ENCODE measurements at places on chromosomes 16 and 17.

GRCh38 chr17:54153423-54153822 is 330.7 kb downstream of the KIF2B start:
- DNase-seq, result no peak

DNA sequence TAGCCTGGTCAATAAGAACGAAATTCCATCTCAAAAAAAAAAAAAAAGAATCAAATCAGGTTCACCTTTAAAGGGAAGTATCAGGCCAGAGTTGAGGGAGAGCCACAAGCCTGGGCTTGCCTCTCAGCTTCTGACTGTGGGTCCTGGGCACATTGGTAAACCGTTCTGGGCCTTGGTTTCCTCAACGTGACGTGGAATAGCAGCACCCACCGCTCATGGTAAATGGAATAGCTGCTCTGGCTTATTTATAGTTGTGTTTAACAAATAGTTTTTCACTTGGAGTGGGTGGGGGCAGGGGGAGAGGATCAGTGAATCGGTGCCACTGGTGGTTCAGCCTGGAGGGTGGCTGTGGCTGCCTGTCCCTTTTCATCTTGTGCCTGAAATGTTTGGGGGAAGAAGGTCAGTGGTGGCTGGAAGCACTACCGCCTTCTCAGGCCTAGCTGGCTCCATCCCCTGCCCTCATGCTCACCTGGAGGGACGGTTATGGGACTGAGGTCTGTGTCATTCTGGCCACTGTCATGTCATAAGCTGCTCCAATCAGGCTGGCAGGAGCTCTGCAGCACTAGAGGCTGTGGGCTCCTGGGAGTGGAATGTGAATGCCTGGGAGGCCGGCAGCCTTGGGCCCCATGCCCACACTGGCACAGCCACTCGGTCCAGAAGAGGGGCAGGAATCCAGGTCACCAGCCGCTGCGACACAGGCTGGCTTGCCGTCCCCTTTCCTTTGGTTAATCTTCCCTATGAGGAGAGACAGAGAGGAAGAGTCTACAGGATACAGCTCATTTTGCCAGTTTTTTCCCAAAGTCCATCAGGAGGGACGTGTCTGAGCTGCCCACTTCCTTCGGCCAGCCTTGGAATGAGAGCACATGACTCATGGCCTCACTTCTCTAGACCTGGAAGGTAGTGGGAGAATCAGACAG is 27.0 kb downstream of the CCR7 start:
- no peak for DNase-seq

DNA sequence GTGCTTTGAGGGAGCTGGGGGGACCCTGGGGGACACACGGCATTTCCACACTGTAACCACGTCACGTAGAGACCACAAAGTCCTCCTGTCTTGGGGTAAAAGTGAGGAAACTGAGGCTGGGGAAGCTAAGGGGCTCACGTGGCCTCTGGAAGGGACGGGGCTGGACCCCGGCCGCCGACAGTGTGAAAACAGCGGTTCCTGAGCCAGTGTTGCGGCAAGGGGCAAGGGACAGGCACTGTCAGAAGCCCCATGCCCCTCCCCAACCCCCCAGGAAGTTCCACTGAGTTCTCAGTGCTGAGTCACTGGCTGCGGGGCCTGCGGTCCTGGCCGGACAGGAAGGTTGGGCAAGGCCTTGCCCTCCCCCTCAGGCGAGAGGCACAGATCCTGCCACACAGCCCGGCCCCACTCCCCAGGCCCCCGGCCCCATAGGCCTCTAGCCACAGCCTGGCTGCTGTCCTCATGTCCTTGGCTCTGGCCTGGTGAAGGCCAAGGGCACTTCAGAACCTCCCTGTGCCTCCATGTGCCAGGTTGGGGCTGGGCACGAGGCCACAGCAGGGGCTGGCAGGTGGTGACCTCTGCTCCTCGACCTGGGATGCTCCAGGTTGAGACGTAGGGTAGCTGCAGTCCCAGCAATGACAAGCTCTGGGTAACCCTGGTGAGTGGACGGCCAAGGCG is 5.0 kb upstream of the CCDC57 start:
- DNase-seq, result no peak

- peak; percentile 74 for DNase-seq
Observed at GRCh38 chr17:41666708-41667279, 21.9 kb upstream of the EIF1 start.

DNA sequence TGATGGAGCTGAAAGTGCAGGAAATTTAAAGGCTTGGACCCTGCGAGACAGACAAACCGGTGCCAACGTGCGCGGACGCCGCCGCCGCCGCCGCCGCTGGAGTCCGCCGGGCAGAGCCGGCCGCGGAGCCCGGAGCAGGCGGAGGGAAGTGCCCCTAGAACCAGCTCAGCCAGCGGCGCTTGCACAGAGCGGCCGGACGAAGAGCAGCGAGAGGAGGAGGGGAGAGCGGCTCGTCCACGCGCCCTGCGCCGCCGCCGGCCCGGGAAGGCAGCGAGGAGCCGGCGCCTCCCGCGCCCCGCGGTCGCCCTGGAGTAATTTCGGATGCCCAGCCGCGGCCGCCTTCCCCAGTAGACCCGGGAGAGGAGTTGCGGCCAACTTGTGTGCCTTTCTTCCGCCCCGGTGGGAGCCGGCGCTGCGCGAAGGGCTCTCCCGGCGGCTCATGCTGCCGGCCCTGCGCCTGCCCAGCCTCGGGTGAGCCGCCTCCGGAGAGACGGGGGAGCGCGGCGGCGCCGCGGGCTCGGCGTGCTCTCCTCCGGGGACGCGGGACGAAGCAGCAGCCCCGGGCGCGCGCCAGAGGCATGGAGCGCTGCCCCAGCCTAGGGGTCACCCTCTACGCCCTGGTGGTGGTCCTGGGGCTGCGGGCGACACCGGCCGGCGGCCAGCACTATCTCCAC is at the start of gene NOG:
NOG (plus strand) TSS at position 54 of the 674 bp plus-strand sequence; CDS start at position 579, 525 bp downstream.
- DNase-seq, result peak; percentile 47

DNA sequence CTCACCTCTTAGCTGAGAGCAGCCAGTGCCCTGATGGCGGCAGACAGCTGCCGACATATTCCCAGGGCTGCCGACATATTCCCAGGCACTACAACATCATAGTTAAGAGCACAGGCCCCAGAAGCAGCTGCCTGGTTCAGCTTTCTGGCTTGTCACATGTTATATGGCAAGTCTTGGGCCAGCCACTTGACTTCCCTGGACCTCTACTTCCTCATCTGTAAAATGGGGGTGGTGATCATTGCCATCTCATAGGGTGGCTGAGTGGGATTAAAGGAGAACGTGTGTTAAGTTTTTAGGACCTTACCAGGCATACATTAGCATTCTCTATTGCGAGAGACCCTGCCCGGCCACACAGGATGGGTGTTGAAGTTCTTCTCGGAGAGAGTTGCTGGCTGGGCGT is 19.1 kb downstream of the CDIPT start:
- no peak for DNase-seq

DNA sequence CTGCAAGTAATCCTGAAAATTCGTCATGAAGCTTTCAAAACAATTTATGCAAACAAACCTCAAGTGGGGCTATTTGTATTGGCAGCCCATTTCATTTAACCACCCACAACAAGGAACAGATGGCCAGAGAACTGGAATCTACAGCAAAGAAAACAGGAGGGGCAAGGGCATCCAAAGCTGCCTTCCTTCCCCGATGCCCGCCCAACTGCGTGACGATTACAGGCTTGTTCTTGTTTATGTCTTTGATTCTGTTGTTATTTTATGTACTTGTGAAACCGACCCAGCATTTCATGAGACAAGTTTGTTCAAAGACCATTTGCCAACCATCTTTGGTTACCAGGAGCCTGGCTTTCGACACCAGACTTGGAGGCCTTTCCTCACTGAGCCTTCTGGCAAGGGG is 59.1 kb upstream of the IRX6 start:
- DNase-seq, result no peak

DNA sequence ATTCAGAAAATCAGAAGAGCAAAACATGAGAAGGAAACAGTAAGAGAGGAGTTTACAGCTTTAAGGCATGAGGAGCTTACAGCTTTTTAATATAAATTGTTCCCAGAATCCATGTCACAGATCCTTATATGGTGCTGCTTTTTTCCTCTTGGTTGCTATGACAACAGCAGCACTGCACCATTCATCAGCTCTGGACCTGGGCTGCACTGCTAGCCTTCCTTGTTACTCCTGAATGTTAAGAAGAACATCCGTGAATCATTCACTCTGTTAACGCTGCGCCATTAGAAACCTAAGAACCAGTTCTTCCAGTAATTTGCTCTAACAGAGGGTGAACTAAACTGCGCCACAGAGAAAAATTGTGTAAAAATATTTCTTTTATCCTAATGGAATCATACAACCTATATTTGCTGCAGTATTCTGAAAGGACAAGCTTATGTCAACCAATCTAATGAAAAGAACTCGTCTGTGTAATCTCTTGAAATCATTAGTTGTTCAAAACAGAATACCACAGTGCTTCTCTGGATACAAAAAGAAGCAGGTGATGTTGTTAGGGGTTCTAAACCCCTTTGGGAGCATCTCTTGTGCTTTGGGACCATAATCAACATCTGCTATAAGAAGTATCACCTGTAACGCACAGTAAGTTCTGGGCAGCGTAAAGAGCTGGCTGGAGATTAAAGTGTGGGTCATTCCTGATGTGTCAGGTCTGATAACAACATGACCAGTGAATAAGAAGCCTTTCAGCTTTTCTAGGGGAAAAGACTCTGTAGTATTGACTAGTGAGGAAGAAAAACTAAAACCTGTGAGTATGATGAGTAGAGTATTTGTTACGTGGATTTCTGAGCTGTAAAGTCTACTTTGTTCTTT is 151.2 kb downstream of the TANC2 start:
- DNase-seq, result no peak

GRCh38 chr17:41992576-41992975 is 24.7 kb downstream of the DNAJC7 start:
- DNase-seq, result no peak

DNA sequence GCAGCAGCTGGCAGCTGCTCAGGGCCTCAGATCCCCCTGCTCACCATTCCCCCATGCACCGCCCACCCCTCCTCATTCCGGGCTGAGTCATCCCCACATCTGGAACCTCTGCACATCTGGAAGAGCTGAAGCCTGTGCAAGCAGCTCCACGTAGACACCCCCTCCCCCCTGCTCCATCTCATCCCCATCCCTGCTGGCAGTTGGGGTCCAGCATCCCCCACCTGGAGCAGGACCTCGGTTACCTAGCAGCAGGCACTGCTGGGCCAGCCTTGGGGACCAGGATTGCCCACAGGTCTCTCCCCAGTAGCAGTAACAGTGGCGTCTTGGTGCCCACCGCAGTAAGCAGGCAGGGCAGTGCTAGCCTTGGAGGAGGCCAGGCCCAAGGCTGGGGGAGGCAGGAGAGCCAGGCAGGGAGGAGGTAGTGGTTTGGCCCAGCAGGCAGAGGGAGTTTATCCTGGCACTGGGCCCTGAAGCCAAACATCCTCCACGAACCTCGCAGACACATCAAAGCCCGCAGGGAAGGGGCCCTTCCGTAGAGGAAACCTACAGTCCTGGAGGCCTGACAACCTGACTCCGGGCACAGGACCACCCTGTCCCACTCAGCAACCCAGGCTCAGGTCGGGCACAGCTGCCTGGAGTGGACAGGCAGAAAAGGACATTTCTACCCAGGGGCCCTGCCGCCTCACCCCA is 7.7 kb upstream of the TMEM92 start:
- no peak for DNase-seq

GRCh38 chr16:11681556-11681955 is 13.3 kb downstream of the SNN start:
- no peak for DNase-seq

- no peak for DNase-seq
Observed at GRCh38 chr16:56298948-56299596, 107.8 kb downstream of the GNAO1 start.

DNA sequence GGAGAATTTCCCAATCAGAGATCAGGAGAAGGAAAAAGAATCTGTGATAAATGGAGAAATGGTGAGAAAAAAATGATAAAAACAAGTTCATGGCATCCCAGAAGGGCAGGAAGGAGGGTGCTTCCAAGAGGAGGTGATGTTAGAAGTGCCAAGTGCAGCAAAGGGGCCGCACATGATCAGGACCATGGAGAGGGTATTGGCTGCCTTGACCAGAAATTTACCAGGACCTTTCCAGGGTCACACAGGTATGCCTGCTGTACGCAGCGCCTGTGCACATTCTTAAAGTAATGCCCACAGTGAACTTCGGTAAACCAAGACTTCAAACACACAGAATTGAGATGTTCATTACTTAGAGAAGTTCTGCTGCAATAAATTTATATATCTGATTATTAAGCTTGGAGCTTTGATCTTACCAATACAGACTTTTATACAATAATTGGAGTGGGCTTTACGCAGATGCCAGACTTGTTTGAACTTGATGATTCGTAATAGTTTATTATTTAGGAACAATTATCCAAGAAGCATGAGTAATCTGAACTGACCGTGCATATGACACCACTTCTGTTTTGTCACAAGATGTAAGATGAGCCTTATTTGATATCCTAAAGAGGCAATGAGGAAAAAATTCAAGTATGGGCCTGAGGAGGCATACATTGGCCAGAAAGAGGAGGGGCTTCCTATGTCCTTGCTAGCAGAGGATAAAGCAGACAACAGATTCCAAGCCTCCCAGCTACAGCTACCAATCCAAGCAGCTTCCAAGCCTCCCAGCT is 2.2 kb upstream of the KRT33A start:
- no peak for DNase-seq

DNA sequence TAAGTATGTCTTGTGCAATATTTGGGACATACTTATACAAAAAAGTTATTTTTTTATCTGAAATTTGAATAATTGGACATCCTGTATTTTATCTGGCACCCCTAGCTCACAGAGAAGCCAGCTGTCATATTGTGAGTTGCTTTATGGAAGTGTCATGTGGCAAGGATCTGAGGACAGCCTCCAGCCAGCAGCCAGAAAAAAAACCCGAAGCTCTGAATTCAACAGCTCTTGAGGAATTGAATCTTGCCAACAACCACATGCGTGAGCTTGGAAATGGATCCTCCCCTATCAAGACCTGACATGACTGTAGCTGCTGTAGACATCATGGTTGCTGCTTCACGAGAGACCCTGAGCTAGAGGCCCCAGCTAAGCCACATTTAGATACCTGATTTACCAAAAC is 187.2 kb upstream of the SHISA6 start:
- DNase-seq, result no peak

DNA sequence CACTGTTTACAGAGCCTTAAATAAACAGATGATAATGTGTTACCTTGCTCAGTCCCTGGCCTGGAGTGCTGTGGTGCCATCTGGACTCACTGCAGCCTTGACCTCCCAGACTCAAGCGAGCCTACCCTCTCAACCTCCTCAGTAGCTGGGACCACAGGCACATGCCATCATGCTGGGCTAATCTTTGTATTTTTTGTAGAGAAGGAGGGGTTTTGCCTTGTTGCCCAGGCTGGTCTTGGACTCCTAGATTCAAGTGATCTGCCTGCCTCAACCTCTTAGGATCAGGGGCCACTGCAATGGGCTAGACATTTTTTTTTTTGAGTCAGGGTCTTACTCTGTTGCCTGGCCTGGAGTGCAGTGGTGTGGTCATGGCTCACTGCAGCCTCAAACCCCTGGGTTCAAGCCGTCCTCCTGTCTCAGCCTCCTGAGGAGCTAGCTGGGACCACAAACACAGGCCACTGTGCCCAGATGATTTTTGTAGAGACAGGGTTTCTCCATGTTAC is 5.0 kb upstream of the NAGLU start:
- no peak for DNase-seq

GRCh38 chr16:74030000-74030706 is 266.5 kb upstream of the PSMD7 start:
- DNase-seq, result no peak
